Cardiac muscle cell (in vitro differentiated cells and primary cell): ENCODE measurements at places on chromosomes 2 and 18.

- peak; percentile 65 for DNase-seq
These were observed 553 bp downstream of the CNDP2 start for GRCh38 chr18:74496508-74497323.

GRCh38 chr2:101638181-101638711, 59.3 kb upstream of the MAP4K4 start:
- DNase-seq, result no peak

DNA sequence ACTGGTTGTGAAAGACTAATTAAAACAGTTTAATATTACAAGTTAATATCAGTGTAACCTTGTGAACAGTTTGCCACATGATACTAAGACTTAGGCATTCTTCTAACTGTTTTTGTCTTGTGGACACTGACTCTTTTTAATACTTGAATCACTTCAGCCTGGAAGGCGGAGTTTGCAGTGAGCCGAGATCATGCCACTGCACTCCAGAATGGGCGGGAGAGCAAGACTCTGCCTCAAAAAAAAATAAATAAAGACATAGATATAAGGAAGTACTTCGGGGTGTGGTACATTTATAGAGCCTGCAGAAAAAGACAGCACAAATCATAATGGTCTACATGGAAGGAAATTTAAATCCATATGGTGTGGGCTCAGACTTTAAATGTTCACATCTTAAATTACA, 300.4 kb upstream of the NETO1 start:
- DNase-seq, result no peak

DNA sequence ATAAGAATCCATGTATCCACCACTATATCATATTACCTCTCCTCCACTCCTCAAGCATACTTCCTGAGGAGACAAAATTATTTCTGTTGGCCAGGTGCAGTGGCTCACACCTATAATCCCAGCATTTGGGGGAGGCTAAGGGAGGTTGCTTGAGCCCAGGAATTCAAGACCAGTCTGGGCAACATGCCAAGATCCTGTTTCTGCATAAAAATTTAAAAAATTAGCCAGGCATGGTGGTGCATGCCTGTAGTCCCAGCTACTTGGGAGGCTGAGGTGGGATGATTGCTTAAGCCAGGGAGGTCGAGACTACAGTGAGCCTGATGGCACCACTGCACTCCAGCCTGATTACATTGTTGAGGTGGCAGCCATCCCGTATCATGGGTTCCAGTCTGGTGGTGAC, 9.2 kb downstream of the INHA start:
- DNase-seq, result no peak

DNA sequence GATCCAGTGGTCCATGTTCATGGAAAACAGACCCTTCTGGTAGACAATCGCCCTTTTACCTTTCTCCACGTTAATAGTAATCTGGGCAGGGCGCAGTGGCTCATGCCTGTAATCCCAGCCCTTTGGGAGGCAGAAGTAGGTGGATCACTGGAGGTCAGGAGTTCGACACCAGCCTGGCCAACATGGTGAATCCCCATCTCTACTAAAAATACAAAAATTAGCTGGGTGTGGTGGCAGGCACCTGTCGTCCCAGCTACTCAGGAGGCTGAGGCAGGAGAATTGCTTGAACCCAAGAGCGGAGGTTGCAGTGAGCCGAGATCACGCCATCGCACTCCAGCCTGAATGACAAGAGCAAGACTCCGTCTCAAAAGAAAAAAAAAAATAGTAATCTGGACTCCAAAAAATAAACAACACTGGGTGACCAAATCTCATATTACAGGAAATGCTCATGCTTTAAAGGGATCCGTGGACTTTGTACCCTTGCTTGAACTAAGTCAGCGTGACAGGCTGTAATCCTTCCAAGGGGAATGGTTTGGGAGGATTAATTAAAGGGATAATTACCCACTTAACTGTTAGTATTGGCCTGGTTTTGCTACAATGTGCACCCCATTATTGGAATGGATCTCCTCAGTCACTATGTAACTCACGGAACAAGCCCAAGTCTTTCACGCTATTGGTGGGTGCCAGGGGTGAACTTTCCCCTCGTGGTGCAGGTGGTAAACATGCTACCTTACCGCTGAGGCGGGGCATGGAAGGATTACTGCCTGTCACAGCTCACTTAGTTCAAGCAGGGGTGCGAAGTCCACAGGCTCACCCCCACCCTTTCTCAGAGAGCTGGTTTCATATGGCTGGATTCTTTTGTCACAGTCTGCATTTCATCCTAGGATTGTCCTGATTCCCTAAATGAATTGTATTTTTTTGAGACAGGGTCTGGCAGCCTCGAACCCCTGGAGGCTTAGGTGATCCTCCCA, 36.7 kb downstream of the PROC start:
- no peak for DNase-seq

DNA sequence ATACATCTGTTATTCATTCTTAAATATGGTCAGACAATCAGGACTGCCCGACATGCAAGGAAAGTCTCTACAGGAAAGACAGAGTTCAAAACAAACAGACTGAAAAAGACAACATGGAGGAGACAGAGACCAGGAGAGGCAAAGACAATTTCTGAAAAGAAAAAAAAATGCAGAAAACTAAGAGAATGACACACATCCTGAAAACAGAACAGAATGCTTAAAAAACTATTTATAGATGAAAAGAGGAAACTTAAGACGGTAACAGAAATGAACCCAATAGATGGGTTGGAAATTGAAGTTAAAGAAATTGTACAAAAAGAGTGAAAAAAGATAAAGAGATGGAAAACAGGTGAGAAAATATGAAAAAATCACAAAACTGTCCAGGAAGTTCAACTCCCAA, 95.7 kb downstream of the BCL2 start:
- no peak for DNase-seq

GRCh38 chr2:205032093-205032551, 486.8 kb downstream of the PARD3B start:
- DNase-seq, result no peak

DNA sequence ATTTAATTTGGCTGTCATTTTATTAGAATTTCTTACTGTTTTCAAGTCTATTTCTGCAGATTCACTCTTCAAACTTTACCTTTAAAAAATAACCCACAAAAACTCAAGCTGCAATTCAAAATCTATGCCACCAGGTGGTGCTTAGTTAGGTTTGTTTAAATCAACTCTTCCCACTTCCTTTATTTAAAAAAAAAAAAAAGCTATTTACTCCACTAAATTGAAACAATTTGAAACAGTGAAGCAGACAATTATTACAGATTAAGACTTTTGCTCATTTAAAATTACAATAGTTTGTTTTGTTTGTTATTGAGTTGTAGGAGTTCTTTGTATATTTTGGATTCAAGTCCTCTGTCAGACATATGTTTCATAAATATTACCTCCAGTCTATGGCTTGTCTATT, 300.0 kb downstream of the PDE11A start:
- peak; percentile 59 for DNase-seq

DNA sequence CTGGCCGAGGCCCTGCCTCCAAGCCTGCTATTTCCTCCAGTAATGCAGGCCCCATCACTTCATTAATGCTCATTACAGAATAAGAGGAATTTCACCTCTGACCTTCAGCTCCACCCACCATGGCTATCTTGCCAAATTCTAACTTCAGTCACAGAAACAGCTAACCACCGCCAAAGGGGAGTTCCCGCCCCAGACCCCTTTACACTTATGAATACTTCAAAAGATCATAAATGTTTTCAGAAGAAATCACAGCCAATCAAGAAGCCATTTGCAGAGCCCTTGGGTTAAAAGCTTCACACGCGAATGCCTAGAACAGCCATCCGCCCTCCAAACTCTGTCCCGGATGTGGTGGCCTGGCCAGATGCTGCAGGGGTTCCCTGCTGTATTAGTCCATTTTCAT, 73.8 kb upstream of the TWIST2 start:
- DNase-seq, result no peak

DNA sequence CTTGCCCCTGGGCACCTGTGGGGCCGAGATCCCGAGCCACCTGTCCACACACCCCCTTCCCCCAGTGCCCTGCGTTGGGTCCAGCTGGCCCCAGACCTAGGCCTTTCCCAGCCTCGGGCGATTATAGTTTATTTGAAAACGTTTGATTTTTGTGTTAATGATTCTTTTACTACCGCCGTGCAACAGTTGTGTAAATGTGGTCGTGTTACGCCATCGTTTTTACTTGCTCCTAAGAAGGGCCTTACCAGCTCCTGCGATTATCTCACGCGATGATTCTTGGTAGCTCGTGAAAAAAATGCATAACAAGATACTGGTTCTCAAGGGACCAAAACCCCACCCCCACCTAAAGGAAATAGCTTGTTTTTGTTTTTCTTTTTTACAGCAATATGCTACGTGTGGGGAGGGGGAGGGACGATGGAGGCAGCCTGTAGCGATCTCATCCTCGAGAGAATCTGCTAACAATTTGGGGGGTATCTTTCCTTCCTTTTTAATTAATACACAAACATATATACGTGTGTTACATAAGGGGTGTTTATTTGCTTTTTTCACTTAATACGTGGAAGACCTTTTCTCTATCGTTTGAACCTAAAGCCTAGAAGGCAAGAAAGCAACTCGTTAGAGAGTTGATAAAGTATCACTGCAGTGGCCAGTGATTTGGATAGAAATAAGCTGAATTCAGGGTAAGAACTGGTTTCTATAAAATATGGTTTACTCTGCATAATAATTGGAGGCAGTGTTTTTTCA, 1.0 kb downstream of the ZDBF2 start:
- no peak for DNase-seq

DNA sequence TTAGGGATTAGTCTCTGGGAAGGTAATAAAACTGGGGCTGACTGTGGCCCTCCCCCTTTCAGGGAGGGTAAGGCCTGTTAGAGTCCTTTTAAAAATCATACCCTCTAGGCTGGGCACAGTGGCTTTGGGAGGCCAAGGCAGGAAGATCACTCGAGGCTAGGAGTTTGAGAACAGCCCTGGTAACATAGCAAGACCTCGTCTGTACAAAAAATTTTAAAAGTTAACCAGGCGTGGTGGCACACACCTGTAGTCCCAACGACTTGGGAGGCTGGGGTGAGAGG, 118.7 kb downstream of the STPG4 start:
- no peak for DNase-seq

- peak; percentile 56 for DNase-seq
These were observed 165.0 kb downstream of the PLCL1 start for GRCh38 chr2:197969391-197969893.

GRCh38 chr2:9558948-9559381, 3.3 kb upstream of the ADAM17 start:
- peak; percentile 85 for DNase-seq

DNA sequence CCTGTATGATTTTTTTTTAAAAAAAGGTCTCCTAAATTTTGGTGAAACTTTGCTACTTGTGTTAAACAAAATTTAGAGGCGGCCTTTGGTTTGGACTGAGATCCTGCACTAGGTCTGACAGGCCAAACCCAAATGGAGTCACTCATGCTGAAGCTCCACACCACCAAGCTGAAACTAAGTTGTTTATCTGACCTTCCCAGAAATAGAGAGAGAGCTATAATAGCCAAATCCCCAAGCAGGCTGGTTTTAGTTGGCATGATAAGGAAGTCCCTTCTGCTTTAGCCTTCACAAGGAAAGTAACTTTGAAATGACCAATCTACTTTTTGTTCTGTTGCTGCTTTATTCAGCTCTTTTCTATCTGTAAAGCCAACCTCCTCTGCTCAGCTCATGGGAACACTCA, 17.1 kb upstream of the THUMPD2 start:
- no peak for DNase-seq

GRCh38 chr2:97714084-97714949, 941 bp downstream of the ZAP70 start:
- DNase-seq, result no peak

DNA sequence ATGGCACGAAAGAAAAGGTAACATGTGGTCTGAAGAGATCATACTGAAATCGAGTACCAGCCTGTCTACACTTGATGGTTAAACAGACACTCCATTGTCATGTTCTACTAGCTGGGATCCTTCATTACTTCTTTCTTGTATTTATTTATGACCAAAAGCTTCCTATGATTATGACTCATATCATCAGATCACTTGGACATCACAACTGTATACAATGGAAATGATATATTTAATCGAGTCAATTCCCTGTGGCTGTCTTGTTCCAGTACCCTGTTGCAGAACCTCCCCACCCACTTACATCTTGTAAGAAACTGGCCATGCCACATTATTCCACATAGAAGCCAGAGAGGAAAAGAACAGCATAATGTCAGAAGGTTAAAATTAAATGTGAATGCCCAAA, 358.9 kb downstream of the ZEB2 start:
- DNase-seq, result no peak

DNA sequence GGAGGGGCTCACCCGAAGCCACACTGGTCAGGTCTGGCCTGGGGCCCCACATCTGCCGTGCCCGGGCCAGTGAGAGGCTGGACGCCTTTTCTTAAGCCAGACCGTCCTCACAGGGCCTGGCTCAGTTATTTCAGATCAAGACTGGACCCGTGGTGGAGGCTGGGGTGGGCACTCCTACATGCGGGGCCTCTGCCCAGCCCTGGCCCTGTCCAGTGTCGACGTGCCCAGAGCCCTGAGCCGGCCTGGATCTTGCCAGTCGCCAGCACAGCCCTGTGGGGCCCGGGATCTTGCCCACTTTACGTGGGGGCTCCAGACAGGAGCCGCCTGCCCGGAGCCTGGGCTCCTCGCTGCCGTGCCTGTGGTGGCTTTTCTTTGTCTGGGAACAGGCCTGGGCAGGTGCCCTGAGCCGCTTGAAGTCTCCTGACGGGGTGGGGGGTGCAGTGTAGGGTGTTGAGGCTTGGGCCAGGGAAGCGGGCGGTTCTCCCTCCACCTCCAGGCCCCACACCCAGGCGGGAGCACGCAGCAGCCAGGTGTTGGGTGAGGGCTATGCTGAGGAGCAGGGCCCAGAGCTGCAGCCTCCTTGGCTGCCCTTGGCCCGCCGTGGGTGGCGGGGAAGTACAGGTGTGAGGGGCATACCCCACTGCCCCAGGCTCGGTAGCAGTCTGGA, 6.0 kb downstream of the GPC1 start:
- DNase-seq, result no peak

DNA sequence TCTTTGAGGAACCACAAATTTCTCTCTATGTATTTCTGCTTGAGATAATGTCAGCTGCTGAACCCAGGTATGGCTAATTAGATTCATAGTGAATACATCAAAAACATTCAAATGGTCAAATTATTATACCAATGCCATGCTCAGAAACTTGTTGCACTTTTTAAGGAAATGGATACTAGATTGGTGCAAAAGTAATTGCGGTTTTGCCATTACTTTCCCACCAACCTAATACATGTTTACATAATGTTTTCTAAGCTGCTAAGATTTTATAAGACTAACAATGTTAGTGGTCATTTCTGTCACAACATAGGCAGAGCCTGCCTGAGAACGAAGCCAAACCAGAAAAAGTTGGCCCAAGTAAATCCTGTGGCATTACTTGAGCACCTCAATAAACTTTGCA, 568.2 kb upstream of the LRATD1 start:
- DNase-seq, result no peak

DNA sequence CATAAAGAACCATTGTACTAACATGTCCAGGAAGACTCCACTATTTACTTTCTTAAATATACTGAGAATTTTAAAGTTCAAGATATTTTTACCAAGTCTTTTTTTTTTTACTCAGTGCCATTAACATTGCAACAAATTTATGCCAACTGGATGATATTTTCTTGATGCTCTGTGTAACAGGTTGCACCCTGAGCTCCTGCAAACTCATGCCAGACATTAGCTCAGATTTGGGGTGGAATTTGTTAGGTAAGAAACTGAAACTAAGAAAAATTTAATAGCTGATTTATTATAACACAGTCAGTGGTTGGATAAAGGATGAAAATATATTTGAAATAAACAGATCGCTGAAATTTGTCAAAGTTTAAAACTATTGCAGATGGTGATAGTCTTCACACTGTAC, 228.6 kb upstream of the SPHKAP start:
- DNase-seq, result no peak

GRCh38 chr2:19667085-19667484, 234.7 kb downstream of the TTC32 start:
- DNase-seq, result no peak

GRCh38 chr2:66925128-66925527, 472.0 kb upstream of the ETAA1 start:
- DNase-seq, result no peak
